Glomerular endothelial cell (primary cell): ENCODE measurements at places on chromosomes 1 and 21. TPM values are rescaled to one million over a fixed set of nuclear protein-coding genes. Genes with fewer than 3 reads are reported as not detected.

The OR2L8 gene
- total RNA-seq = not detected in 2 replicates

The FAM43B gene
- 0.10 and 0.47 TPM in 2 replicates for total RNA-seq

The PAX7 gene
- total RNA-seq = not detected in 2 replicates

The CRABP2 gene
- 0.35 and 0.63 TPM in 2 replicates for total RNA-seq

The ECM1 gene
- 4.2 and 5.1 TPM in 2 replicates for total RNA-seq

The GPR161 gene
- total RNA-seq = 19.9 and 24.2 TPM in 2 replicates

The LCE2C gene
- not detected in 2 replicates for total RNA-seq

The SPATA21 gene
- not detected in 2 replicates for total RNA-seq

The LCE2B gene
- not detected in 2 replicates for total RNA-seq

The DARS2 gene
- 18.8 and 18.9 TPM in 2 replicates for total RNA-seq

The CFHR1 gene
- total RNA-seq = not detected in 2 replicates

The KCNE1 gene
- total RNA-seq = 0.10 and 0.29 TPM in 2 replicates

The SLC25A34 gene
- 0.19 and 0.53 TPM in 2 replicates for total RNA-seq

The LENEP gene
- total RNA-seq = not detected in 2 replicates

The S100A7A gene
- total RNA-seq = not detected in 2 replicates

The CACHD1 gene
- total RNA-seq = 8.2 and 9.4 TPM in 2 replicates

The TNNI3K gene
- not detected in 2 replicates for total RNA-seq

The AKNAD1 gene
- 1.4 TPM in 1 of 2 replicates, not detected in the other for total RNA-seq
